ENCODE measurements at places on chromosomes 11 and 22. TPM values are rescaled to one million over a fixed set of nuclear protein-coding genes. Genes with fewer than 3 reads are reported as not detected.

VSTM5 gene
- 0.36 TPM for total RNA-seq

MISFA gene
- total RNA-seq = 0.29 TPM

WNT11 gene
- total RNA-seq = under 0.01 TPM

CST6 gene
- 2.9 TPM for total RNA-seq

SLC15A3 gene
- 10.9 TPM for total RNA-seq

SHISA8 gene
- total RNA-seq = not detected

NAALAD2 gene
- total RNA-seq = 1.8 TPM

LRRN4CL gene
- 9.1 TPM for total RNA-seq

FAM111A gene
- total RNA-seq = 48.6 TPM

C22orf42 gene
- not detected for total RNA-seq

MUC6 gene
- not detected for total RNA-seq

OR10AG1 gene
- not detected for total RNA-seq

GP1BB gene
- total RNA-seq = 1.8 TPM

STK33 gene
- total RNA-seq = 0.72 TPM

SMTNL1 gene
- not detected for total RNA-seq

MPPED2 gene
- 1.2 TPM for total RNA-seq

MB gene
- 0.36 TPM for total RNA-seq

HINFP gene
- total RNA-seq = 20.6 TPM

GGTLC3 gene
- total RNA-seq = not detected

LUZP2 gene
- not detected for total RNA-seq
